ENCODE measurements at places on chromosomes 1 and 21. TPM values are rescaled to one million over a fixed set of nuclear protein-coding genes. Genes with fewer than 3 reads are reported as not detected.

GRCh38 chr1:179743679-179744400 lies 749 bp downstream of the FAM163A start:
- no peak for DNase-seq

DNA sequence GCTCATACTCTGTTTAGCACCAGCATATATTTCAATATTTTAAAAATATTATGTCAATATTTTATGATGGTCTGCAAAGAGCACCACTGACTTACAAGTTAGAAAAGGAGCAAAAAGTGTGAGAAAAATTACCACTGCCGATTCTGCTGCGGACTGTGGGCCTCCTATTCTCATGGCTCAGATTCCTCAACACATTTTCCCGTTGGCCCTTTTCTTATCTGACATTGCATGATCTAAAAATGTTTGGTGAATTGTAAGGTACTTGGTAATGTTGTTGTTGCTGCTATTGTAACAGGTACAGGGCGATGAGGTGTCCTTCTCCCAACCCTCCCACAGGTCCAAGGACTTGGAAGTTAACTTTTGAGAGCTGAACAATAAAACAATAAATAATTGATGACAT lies 737 bp downstream of the C1orf162 start:
- DNase-seq = no peak

DNA sequence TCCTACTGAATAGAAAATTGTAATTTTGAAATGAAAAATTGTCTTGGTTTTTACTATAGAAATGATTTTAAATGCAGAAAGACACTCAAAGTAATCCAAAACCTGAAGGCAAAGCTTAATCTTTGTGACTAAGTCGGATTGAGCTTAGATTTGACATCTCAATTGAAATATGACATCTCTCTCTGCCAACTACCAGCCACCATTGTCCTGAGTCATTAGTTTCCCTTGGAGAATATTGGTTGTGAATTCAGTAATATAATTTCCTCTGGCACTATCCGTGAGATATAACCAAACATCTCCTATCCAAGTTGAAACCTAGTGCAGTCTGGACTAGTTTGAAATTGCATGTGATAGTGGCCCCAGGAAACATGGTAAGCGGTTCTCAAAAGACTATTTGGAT lies 37.1 kb downstream of the PLA2G4A start:
- no peak for DNase-seq

GRCh38 chr21:45644041-45644906 lies 749 bp downstream of the PCBP3 start:
- DNase-seq = peak; percentile 15

The NID1 gene
- total RNA-seq = 11.1 TPM
